Left colon (tissue), 2 donors: ENCODE measurements at places on chromosomes 6 and 20. TPM values are rescaled to one million over a fixed set of nuclear protein-coding genes. Genes with fewer than 3 reads are reported as not detected.

CAP2 gene
- 7.1 TPM for total RNA-seq

GINM1 gene
- total RNA-seq = 48.1 TPM

CCM2L gene
- total RNA-seq = 2.0 TPM

TENT5A gene
- 26.3 TPM for total RNA-seq

DYNLT1 gene
- 142 TPM for total RNA-seq

EPPIN gene
- total RNA-seq = not detected

SMOC2 gene
- 14.4 TPM for total RNA-seq

MAP7 gene
- 72.6 TPM for total RNA-seq

NOTCH4 gene
- 4.3 TPM for total RNA-seq

DLK2 gene
- 0.28 TPM for total RNA-seq

MMP24 gene
- 0.09 TPM for total RNA-seq

DNA sequence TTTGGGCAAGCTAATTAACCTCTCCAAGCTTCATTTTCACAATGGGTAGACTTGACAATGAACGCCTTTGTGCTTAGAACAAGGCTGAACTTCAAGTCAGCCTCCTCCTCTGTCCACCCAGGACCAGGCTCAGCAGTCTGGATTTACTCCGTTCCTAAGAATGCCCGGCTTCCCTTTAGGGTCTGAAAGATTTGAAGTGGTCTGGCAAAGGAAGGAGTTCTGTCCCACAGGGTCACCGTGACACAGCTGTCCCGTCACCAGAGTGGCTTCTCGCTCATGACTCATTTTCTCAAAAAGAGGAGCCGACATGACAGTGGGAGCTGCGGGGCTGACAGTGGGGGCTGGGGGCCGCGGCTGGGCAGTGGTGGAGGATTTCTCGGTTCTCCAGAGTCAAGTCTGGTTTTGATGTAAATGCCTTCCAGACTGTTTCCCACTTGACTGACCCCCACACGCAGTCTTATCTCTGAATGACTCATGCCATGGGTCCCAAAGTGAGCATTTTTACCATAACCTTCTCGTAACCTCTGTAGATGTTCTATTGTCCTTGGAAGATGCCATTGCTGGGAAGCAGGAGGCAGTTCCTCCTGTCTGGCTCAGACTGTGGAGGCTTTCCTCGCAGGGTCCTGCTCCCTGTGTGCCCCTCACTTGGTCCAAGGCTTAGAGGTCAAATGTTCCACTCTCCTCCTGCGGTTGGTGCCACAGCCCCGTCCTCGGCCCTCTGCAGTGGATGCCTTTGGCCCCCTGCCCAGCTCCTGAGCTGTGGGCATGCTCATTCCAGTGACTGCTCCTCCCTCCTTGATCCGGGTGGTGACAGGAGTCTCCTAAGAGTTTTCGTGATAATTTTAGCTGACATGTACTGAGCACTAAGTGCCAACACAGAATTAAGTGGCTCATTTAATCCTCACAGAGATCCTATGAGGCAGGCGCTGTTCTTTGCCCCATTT, 253.1 kb downstream of the FNDC1 start:
- no peak for DNase-seq

GRCh38 chr6:159461998-159462397, 231.0 kb downstream of the SOD2 start:
- DNase-seq = no peak

DNA sequence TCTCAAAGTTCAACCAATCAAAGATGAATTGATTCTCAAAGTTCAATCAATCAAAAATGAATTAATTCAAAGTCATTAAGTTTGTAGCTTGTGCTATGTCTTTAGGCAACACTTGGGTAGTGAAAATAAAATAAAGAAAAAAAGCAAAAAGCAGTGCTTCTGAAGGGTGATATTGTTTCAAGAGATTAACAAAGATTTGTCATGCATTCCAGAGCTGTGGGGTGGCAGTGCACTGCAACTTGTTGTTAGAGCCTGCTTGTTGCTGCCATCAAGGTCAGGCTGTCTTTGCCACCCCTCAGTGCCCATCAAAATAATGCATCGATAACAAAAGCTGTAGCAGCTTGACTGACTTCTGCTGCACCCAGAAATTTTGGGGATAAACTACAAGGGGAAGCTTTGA, 128.6 kb downstream of the RNF144B start:
- no peak for DNase-seq

DNA sequence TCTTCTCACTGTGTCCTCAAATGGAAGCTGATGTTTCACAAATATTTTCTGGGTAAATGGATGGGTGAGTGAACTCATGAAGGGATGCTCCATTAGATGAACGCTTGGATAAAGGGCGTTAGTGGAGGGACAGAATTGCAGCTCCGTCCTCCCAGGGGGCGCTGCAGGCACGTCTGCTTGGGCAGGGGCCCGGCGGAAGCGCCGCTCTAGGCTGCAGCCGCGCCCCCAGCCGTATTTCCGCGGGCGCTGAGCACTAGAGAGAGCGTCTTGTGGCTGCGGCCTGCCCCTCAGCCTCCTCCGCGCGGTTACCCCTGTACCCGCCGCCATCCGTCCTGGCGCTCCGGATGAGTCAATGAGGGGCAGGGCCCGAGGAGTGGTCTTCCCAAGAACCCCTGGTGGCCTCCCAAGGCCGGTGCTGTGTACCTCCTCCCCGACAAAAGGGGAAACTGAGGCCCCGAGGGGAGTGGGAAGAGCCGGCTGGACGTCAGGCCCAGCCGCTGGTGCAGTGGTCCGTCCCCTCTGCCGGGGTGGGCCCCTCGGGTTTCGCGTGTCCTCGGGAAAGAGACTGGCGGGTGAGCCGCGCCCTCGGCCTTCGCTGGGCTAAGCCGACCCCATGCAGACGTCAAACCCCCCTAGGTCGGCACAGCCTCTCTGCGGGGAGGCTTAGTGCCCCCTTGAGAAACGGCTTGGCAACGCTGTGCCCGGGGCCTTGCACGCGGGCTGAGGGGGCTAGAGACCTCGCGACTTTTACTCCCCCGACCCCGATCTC, 11.5 kb upstream of the SNHG17 start:
- DNase-seq = peak; percentile 89

DNA sequence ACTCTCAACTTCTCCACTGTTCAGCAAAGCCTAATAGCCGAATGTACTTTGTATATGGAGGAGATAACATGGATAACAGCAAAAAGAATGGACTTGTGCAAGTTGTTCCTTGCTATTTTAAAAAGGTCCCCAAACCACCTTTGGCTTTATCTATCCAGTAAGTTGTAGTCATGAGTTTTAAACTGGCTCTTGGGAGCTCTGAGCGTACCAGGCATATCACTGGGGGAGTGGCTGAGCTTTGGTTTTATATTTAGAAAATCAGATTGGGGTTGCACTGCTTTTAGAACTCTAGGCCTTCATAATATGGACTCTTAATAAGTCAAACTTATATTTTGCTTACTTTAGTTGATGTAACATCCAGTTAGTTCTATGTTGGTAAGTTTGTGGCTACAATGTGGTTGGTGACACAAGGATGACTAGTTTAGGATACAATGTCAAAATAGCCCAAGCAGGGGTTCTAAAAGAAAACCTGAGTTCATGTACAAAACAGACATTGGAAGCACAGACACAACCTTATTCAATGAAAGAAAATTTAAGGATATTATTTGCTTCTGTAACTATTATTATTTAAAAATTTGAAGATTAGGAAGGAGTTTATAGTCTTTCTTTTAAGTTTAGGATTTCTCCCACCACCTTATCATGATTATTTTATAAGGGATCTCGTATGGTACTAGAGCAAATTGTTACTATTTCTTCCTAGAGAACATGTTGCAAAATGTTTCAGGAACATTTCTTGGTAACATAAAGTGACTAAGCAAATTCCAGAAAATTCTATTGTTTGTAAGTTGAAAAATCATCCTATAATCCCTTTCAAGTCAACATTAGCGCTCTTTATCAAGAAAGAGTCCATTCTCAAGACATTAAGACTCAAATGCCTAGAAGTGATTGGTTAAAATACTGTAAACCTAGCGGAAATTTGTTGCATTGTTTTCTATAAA, 165.8 kb upstream of the SUPT3H start:
- DNase-seq = no peak

GRCh38 chr6:110656492-110656891, 158.8 kb downstream of the CDK19 start:
- DNase-seq = peak; percentile 26

DNA sequence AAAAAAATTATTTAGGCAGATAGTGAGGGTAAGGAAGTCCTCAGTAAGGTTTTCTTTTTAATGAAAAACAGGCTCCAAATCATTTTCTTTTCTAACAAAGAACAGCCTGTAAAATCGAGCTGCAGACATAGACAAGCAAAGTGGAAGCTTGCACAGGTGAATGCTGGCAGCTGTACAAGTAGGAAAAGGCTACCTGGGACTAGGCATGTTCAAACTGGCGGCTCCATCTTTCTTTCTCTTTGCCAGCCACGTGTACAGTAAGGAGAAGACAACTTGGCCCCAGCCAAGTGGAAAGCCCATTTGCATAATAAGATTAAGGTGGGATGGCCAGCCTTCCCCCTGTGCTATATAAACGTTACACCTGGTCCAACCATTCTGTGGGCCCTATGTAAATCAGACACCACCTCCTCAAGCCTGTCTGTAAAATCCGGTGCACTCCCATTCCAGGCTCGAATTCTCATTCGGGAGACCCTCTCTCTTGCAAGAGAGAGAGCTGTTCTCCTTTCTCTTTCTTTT, 27.0 kb upstream of the SLC2A12 start:
- DNase-seq = no peak

GRCh38 chr20:36197271-36197670, 39.0 kb upstream of the AAR2 start:
- no peak for DNase-seq

- no peak for DNase-seq
These were observed 27.3 kb upstream of the TSPYL1 start for GRCh38 chr6:116307001-116307400.

GRCh38 chr20:19830211-19830785, 72.2 kb downstream of the RIN2 start:
- no peak for DNase-seq

- DNase-seq = no peak
These were observed 157.4 kb downstream of the PKHD1 start for GRCh38 chr6:51929934-51930574.

DNA sequence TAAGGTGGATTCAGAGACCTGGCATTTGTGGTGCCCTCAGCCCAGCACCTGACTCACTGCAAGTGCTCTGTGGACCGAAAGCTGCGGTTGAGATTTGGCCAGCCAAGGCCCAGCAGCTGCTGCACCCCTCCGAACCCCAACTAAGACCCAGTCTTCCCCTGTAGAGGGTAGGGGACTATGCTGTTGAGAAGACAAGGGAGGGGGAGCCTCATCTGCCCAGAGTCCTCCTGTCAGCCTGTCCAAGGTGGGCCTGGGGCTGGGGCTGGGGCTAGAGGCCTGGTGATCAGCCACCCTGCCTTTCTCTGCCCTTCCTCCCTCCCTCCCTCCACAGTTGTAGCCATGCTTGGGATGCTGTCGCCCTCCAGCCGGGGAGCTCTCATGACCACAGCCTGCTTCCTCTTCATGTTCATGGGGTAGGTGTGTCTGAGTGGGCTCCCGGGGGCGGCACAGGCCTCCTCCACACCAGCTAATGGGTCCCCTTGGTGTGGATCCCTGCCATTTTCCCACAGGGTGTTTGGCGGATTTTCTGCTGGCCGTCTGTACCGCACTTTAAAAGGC, 40.9 kb downstream of the TM9SF4 start:
- no peak for DNase-seq

DNA sequence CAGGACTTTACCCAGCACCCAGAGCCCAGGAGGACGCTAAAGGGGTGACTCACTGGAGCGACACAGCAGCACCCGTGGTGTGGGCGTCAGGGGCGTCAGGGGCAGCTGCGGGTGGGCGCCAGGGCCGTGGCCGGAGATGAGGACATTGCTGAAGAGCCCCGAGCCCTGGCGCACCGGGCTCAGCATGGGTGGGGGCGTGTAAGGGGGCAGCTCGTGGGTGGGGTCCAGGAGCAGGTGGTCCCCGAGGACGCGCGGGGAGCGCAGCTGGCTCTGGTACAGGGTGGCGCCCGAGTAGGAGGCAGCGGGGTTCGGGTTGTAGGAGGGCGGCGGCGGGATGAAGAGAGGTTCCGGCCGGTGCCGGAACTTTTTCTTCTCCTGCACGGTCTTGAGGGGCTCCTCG, 41.6 kb upstream of the MRPS10 start:
- no peak for DNase-seq

DNA sequence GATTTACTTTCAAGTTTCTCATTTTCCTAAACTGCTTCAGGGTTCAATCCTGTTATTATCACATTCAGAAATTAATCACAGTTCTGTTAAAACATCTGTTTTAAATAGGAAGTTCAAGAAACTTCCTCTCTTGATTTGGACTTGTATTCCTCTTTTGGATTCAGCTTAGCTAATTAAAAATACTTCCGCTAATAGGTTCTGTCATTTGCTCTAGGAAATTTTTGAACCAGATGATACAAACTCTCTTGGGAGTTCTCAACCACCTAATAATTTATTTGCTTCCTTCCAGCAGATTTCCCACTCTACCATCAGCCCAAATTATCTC, 15.9 kb upstream of the TMEM30A start:
- no peak for DNase-seq

DNA sequence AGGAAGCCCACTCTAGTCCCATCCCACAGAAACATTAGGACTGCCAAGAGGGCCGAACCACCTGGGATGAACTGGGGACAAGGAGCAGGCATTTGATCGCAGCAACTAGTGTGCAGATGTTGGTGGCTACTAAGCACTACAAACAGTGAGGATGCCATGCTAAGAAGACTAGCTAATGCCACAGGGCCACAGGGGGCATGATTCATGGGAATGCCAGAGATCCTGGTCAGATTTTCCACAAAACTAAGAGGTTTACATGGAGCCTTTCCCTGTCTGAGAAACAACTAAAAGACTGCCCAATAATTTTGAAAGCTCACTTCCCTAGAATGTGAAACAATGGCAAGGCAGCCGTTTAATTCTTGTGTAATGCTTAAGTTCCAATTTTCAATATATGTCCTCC, 375.9 kb upstream of the PTCHD4 start:
- DNase-seq = no peak

GRCh38 chr6:25404091-25404490, 124.9 kb downstream of the CARMIL1 start:
- peak; percentile 17 for DNase-seq

GRCh38 chr6:121157906-121158305, 176.4 kb downstream of the TBC1D32 start:
- no peak for DNase-seq

- no peak for DNase-seq
These were observed 162.2 kb upstream of the THEMIS start for GRCh38 chr6:128062882-128063603.

- DNase-seq = no peak
These were observed 24.7 kb downstream of the PTGIS start for GRCh38 chr20:49543071-49543857.

- DNase-seq = no peak
These were observed 276.5 kb downstream of the CDKAL1 start for GRCh38 chr6:20810727-20811108.

GRCh38 chr6:160227038-160227768, 31.4 kb downstream of the SLC22A2 start:
- no peak for DNase-seq

GRCh38 chr20:36526521-36527011, 14.8 kb upstream of the MYL9 start:
- no peak for DNase-seq

DNA sequence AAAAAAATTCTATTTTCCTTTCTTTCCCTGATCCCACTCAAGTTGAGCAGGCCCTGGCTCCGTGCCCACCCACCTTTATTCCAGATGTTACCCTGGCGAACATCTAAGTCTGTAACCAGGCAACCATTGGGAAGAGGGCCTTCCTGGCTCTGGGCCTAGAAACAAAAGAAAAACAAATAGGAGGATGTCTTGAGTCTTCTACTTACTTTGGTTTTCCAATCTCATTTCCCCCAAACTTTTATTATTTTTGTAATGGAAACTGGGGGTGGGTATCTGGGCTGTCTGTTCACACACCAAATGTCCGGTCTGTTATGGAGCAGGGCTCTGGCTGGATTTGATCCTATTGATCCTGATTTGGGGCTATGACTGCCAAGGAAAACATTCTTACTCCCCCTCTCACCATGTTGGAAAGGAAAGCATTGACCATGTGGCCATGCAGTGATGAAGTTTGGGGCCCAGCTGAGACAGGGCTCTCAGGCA, 744.1 kb downstream of the DHX35 start:
- DNase-seq = no peak
